Amygdala (tissue), 56 donors: ENCODE measurements at places on chromosomes 2 and 18.

DNA sequence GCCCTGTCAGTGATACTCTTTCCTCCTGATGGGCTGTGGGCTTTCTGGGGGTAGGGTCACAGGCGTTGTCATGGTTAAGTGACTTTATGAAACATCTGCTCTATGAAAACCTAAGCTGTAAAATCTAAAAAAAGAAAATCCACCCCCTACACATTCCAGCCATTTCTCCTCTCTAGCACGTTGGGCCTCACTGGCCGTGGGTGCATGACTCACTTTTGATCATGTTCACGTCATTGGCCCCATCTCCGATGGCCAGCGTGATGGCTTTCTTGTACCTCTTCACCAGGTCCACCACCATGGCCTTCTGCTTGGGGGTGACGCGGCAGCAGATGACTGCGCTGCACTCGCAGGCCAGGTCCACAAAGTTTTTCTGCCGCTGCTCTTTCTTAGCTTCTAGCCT is 39.3 kb upstream of the NARS1 start:
- DNase-seq, result no peak

DNA sequence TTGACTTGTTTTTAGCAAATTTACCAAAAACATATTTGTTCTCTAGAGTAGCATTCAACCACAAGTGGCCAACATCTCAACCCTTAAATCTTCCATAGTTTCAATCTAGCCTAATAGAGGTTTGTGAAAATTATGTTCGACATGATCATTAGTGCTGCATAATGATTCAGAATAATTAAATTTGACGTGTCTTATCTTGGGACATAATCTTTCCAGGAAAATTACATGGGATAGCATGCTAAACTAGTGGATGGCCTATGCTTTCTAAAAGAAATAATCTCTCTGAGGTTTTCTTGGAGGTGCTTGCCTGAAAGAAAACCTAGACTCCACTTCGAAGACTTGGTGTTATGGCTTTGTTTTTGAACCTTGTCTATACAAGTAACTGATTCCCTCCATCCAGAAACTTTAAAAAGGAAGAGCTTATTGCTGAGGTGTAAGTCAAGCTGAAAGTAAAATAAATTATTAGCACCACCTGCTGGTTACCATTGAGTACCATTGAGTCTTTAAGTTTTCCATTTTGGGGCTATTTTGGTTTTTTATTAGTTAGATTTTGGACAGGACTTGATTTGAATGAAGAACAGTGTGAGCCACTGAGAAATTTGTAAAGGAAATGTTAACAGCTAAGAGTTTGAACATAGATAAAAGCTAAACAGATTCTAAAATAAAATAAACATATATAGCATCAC is 32.7 kb downstream of the COX7A2L start:
- DNase-seq, result no peak

- DNase-seq, result no peak
Measured at GRCh38 chr2:100244881-100245605, 77.3 kb downstream of the LONRF2 start.

DNA sequence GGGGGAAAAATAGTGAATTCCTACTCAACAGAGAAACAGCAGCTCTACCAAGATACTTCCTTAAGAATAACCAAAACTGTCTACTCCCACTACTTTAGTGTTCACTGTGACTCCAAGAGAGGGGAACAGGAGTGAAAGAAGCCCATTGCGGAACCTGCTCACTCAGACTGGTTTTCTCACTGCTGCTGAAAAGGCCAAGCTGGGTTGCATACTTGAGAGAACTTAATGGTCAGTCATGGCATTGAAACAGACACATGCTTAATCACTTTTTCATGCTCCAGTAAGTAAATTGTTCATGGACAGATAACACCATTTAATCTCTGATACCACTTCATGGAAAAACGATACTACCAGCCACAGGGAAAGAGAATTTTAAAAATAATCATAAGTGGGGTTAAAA is 35.7 kb upstream of the SLC8A1 start:
- DNase-seq, result no peak
